ENCODE measurements at places on chromosomes 2 and 18.
A peak's percentile ranks its signal among the peaks of the same experiment; 100 is the strongest.

GRCh38 chr2:74052732-74053710 lies 68.3 kb downstream of the TET3 start:
- no peak for DNase-seq

DNA sequence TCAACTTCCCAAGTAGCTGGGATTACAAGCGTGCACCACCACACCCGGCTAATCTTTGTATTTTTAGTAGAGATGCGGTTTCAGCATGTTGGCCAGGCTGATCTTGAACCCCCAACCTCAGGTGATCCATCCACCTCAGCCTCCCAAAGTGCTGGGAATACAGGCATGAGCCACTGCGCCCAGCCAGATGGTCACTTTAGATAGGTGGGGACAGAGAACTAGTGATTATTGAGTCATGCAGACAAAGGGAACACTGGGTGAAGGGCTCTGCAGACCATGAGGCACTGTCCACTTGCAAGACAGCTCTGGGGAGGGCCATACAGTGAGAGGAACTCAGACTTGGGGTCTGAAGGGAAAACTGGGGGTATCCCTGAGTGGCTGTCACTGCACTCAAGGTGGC lies 58.4 kb upstream of the POMC start:
- no peak for DNase-seq

GRCh38 chr2:7755879-7756278 lies 838.7 kb downstream of the RNF144A start:
- DNase-seq: no peak

DNA sequence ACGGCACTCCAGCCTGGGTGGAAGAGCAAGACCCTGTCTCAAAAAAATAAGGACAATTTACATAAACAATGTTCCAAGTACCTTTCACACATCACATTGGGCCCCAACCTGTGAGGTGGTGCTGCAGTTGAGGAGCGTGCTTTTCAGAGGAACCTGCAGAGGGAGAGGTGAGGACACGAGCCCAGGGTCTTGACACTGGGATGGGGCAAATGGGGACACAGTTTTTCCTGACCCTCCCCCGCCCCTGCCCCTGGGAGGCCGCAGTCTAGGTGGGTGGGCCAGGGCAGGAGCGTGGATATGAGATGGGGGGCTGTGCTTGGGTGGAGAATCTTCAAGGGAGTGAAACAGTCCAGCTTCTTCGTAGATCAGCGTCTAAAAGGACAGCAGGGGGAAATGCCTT lies 112.9 kb downstream of the SEPTIN10 start:
- DNase-seq: no peak

DNA sequence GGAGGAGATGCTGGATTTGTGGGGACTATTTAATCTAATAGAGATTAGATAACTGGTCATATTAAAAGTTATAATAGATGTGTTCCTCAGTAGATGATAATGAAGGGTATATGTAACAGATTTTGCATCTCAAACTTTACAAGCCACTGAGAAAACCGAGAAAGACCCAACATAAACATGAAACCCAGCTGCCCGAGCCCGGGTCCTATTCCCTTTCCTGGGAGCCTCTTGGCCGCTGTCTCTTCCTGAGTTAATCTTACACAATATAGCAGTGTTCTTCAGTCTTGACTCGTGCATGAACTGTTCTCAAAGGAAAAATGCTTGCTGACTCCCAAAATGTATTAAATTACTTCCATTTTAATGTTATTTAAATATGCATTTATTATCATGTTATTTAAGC lies 94.5 kb downstream of the COPS8 start:
- no peak for DNase-seq

DNA sequence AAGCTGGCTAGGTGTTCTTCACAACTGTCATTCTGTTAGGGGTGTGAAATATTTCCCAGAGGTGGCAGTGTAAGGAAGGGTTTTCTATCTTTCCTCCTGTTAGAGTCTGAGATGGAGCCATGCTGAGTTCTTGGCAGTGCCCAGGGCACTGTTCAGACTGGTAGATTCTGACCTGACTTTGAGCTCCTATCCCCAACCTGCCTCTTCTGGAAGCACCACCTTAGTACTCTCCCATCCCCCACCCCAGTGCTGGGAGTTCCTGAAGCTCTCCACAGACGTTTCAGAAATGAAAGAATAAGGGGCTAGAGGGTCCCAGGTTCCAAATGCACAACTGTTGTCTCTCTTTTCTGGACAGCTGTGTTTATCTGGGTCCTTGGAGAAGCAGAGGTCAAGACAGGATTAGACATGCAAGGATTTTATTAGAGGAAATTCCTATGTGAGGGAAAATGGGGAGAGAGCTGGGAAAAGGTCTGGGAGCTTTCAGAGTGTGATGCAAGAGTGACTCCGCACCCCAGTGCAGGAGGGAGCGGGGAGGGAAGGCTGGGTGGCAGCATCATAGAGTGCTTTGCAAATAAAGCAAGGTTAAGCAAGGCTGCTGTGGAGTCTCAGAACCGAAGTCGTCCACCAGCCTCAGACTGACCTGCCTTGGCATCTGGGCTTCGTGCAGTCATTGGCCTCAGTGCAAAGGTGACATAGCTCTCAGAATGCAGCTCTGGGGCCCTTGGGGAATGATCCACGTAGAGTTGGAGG lies 75.5 kb downstream of the SLC4A3 start:
- no peak for DNase-seq

DNA sequence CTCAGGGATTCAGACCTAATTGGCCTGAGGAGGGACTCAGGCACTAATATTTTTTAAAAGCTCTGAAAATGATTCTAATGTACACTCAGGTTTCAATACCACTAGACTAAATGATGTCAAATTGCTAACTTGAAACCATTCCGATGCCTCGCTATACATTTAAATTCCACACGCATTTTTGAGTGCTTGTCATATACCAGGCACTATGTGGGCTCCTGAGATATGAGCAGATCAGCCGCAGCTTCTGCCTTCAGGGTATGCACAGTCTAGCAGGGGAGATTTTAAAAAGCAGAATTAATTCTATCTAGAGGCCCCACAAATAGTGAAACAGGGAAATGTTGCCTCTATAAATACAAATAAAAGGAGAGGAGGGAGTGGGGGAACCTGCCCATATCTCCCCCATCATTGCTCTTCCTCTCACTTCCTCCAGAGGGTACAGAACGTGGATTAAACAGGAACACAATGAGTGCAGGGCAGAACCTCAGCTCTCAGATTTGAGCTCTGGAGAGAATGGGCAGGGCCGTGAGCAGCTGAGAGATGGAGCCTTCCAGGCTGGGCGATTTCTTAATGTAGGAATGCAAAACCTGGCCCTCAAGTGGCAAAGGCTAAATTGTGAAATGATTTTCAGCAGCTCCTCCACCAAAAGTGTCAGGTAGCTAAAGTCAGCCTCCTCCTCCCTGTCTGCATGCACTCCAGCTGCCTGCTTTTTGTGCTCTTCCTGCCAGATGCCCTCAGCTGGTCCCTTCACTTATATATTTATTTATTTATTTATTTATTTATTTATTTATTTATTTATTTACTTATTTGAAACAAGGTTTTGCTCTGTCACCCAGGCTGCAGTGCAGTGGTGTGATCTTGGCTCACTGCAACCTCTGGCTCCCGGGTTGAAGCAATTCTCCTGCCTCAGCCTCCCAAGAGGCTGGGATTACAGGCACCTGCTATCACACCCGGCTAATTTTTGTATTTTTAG lies 24.6 kb upstream of the LBH start:
- DNase-seq: no peak

- DNase-seq: no peak
These were observed at the start of gene SPHKAP for GRCh38 chr2:228181098-228182019. Gene SPHKAP (minus strand): TSS chr2:228181687. CDS start chr2:228181598, 89 bp downstream.

- DNase-seq: no peak
These were observed 29.2 kb downstream of the GPC1 start for GRCh38 chr2:240464514-240465241.

DNA sequence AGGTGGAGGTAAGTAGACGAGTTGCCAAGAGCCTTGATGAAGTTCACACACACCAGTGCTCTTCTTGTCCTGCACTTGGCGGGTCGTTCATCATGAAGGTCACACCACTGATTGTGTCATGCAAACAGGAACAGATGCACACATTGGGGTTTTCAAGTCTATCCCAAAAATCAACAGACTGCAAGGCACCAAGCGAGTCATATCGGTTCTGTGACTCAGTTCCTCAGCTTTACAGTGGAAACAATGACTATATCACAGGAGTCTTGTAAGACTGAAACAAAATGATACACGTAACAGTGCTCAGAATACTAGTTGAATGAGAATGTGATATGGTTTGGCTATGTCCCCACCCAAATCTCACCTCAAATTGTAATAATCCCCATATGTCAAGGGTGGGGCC lies 526.9 kb upstream of the ID2 start:
- DNase-seq: peak; percentile 64

DNA sequence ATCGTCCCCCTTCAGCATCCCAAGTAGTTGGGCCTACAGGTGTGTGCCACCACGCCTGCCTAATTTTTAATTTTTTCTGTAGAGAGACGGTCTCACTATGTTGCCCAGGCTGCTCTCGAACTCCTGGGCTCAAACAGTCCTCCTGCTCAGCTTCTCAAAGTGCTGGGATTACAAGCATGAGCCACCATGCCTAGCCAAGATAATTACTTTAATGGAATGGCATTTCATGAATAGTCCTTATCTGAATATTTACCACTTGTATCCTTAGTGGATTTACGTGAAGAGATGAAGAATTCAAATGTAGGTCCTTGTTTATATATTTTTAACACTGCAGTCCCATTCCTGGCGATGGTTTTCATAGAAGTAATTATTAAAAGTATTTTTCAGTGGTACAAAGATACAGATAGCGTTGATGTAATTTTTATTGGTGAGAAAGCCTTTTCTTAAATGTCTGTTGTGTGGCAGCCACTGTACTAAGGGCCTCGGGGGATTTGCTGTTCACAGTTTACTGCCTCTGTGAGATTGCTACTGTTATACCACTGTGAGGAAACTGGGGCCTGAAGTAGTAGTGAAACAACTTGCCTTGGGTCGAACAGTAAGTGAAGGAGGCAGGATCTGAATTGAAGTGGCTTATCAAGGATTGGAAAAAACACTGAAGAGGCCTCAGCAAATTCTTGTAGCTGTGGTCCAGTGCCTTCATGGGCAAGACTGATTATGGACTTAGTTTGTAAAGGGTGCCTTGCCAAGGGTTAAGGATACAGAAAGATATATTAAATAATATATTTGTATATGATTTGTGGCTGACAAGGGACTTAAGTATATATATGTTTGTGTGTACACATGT lies 151.2 kb downstream of the PRPF40A start:
- no peak for DNase-seq

- DNase-seq: no peak
These were observed 372.4 kb upstream of the RND3 start for GRCh38 chr2:150859877-150860276.

- no peak for DNase-seq
These were observed 882.7 kb upstream of the CHAC2 start for GRCh38 chr2:52884761-52885352.

- no peak for DNase-seq
These were observed 220.4 kb upstream of the FOSL2 start for GRCh38 chr2:28172114-28172898.

DNA sequence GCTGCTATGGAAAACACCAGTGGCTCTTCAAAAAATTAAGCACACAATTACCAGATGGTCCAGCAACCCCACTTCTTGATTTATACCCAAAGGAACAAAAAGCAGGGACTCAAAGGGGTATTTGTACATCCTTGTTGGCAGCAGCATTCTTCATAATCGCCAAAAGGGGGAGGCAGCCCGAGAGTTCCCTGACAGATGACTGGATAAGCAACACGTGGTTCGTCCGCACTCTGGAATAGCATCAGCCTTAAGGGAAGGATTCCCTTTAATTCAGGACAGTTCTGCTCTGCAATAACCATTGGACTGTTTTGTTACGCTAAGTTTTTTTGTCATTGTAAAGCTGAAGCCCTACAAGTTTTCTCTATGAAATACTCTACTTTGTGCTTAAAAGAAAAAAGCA lies 76.7 kb upstream of the TWIST2 start:
- DNase-seq: no peak

DNA sequence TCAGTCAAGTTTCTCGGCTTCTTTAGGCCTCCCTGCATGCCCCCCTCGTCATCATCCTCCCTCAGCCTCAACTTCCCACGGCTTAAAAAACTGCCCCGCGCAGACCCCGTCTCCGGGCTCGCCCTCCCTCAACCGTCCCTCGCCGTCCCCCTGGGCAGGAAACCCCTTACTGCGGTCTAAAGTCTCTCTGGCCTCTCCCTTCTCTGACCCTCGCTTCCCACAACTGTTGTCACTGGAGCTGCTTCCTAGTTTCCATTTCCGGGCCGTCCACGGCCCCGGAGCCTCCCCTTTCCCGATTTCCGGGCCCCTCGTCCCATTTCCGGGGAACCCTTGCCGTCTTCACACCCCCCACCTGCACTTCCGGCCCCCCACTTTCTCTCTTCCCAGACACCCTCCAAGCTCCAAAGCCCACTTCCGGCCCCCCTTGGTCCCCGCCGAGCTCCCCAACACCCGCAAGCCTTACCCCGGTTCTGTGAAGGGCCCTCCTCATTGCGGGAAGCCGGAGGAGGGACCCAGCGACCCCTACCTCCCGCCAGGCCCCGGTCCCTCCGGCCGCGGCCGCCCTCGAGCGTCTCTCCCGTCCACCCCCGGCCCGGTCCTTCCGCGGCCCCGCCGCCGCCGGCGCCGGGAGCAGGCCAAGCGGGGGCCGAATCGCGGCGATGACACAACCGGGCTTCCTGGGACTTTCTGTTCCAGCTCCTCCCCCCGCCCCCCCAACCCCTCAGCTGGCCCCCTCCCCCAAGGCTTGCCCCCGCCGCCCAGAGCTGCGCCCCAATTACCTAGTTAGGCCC lies 513 bp downstream of the TRIP12 start:
- DNase-seq: peak; percentile 64

DNA sequence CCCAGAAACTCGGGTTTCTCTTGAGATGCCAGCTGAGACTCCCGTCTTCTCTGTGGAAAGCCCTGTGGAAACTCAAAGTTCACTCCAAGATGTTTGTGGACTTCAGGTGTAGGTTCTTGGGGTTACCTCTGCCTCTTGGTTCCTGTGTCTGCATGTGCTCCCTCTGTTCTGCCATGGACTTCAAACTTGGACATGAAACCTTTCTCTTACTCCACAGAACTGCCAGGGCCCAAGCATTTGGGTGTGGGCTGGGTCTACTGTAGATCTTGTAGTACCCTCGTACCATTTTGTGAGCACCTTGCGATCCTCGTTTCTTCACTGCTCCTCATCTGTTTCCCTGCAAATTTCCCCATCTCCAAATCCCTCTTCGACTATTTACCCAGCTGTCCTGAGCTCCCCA lies 175.5 kb downstream of the HAUS1 start:
- no peak for DNase-seq

GRCh38 chr2:179768765-179769164 lies 92.6 kb downstream of the ZNF385B start:
- no peak for DNase-seq
